ENCODE measurements at places on chromosomes 1 and 21.

GRCh38 chr1:99659755-99660210, 13.9 kb downstream of the PALMD start:
- no peak for DNase-seq

DNA sequence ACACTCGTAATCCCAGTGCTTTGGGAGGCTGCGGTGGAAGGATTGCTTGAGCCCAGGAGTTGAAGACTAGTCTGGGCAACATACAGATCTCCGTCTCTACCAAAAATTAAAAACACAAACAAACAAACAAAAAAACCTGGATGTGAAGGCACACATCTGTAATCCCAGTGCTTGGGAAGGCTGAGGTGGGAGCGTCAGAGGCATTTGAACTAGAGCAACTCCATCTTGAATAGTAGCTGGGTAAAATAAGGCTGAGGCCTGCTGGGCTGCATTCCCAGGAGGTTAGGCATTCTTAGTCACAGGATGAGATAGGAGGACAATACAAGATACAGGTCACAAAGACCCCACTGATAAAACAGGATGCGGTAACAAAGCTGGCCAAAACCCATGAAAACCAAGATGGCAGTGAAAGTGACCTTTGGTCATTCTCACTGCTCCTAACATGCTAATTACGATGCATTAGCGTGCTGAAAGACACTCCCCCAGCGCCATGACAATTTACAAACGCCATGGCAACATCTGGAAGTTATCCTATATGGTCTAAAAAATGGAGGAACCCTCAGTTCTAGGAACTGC, 33.2 kb upstream of the RD3 start:
- no peak for DNase-seq

GRCh38 chr1:229137271-229137670, 133.6 kb upstream of the RAB4A start:
- no peak for DNase-seq

- no peak for DNase-seq
Observed at GRCh38 chr1:104780470-104781078, 1030.9 kb downstream of the AMY1C start.

- DNase-seq = no peak
Observed at GRCh38 chr1:248821641-248822040, 4.1 kb downstream of the SH3BP5L start.

DNA sequence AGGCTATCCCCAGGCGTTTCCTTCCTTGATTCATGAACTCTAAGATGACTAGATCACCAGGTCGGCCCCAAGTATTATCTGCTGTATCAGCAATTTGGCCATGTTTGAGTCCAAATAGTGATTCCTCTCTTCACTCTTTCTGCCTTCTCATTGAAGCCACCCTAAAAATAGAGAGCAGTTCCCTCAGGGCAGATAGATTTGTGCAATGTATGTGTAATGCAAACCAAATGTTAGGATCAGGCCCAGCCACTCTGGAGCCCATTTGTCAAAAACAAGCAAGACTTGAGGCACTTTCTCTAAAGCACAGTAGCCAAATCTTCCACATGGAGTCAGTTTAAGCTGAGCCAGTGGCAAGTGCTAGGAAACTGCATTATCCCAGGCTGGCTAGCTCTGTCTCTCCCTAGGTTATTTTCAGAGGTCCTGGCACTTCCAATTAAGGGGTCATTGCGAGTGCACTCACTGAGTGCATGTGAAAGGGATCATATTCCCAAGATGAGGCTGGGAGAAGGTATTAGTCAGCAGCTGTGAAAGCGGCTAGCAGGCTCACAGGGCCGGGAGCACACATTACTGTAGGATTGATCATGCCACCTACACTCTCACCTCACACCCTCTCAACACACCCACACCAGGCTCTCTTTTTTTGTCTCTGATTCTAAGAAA, 97.9 kb upstream of the RAB3GAP2 start:
- no peak for DNase-seq

DNA sequence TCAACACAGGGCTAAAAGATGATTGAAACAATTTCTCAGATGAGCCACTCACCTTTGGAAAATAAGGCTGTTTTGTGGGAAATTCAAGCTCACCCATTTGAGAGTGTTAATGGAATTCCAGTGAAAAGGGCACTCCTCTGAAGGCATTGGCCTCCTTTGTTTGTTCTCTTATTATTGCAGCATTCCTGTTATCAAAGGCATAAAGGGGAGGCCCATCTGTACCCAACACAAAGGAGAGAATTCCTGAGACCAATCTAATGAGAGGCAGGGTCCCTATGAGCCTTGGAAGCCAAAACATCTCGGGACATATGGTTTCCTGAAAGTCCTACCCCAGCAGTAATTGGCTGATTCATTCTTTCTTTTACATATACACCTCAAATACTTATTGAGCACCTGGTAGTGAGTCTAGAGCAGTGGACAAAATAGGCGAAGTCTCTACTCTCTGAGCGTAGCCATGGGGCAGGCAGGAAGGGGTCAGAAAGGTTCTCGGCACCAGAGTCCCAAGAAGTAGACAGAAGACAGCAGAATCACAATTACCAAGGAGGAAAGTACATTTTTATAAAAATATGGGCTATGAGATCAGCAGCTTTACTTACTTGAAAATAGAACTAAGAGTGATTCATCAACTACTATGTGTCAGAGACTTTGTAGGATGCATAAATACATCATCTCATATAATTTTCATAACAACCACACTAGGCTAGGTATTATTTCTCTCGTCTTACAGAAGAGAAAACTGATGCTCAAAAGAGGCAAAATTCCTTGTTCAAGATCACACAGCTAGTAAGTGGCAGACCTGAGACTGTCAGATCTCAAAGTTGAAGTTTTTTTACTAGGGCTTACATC, 218.7 kb downstream of the DAB1 start:
- no peak for DNase-seq

DNA sequence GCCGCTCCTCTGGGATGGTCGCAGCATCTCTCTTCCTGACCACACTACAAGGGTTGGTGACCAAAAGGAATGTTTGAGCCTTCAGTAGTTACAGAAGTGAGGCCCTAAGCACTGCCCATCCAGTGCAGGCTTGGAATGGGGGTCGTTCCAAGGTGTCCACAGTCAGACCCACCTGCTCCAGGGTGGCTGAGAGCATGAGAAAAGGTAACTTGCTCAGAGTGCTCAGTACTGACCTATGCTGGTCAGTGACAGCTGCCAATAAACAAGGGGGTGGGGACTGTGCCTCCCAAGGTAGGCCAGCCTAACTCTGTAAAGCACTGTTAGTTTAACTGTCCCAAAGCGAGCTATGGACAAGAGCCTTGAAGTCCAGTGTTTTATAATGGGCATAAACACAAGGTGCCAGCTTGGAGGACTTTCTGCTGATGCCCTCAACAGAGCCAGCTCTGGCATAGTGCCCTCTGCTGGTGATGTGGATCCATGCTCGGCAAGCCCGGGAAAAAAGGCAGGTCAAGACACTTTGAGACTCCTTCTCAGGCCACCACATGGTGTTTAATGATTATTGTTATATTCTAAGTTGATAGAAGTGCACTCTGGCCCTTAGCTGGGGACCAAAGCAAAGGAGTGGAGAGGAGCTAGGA, 78.1 kb upstream of the DNAH14 start:
- DNase-seq = peak; percentile 15

GRCh38 chr1:58442114-58442513, 104.4 kb downstream of the OMA1 start:
- DNase-seq = no peak

DNA sequence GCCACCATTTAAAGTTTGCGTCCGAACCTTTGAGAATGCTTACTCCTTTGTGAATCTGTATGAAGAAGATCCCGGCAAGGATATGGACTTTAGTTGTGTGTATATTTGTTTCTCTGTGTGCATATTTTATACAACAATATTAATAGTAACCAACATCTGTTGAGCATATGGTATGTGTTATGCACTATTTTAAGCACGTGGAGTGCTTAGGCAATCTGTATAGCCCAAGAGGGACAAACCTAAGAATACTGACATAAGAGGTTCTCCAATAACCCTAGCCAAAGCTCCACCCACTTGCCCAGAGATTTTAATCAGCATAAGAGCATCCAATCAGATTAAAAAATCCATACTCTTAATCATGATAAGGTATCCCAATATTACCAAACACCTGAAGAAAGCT, 92.7 kb downstream of the MAB21L3 start:
- no peak for DNase-seq

DNA sequence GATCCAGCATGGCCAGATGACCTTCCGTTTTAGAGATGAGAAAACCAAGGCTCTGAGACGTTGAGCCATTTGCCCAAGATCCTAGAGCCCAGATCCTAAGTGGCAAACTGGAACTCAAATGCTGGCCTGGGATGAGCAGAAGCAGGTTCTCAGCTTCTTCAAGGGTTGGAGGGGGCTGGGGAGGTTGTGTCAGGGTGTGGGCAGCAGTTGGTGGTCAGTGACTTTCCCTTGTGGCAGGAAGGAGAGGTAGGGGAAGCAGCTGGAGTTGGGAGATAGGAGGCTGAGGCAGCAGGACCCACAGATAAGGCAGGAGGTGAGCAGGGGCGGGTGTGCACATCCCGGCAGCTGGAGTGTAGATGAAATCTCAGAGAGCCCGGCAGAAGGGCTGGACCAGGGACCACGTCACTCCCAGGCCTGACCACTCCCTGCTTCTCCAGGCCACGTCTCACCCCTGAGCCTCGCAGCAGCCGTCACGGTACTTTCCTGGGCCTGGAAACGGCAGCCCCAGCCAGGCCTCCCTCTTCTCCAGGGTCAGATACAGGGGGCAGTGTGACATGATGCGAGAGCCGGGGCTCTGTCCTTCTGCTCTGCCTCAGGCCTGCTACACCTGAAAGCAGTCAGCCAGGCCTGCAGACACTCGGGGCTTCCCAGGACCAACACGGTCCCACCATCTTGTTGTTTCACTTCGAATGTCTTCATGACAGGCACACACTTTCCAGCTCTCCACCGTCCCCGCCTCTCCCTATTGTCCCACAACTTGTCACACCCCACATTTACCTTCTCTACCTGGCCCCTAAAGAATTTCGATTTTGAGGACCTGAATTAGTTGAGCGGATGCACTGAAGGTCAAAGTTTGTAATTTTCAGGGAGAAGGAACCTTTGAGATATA, 11.5 kb upstream of the LAPTM5 start:
- no peak for DNase-seq

- DNase-seq = no peak
Observed at GRCh38 chr1:25615563-25616094, 962 bp upstream of the MAN1C1 start.

DNA sequence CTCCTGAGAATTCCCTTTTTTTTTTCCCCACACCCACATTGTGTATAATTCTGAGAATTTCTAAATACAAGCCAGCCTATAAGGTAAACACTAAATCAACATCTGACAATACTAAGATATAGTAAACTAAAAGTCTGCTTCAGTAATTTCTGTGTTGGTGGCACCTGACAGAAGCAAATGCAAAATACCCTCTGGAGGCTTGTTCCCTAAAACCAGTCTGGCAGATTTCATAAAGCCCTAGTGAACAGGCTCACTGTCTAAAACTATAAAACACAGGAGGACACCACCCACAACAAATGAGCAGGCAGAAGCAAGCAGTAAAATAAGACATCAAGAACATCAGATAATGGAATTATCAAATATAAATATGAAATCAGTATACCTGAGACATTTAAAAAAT, 11.5 kb downstream of the TRIM33 start:
- DNase-seq = no peak

GRCh38 chr1:21570885-21571284, 61.7 kb downstream of the ALPL start:
- no peak for DNase-seq

- DNase-seq = no peak
Observed at GRCh38 chr1:198598796-198599321, 40.0 kb upstream of the PTPRC start.

GRCh38 chr21:36768496-36768895, 69.6 kb downstream of the SIM2 start:
- DNase-seq = no peak

- DNase-seq = no peak
Observed at GRCh38 chr1:118201524-118201923, 16.5 kb upstream of the SPAG17 start.

- DNase-seq = no peak
Observed at GRCh38 chr1:196545222-196545621, 63.0 kb downstream of the KCNT2 start.

- DNase-seq = no peak
Observed at GRCh38 chr1:199067483-199067882, 428.6 kb downstream of the PTPRC start.

- DNase-seq = no peak
Observed at GRCh38 chr1:201436393-201436792, 14.9 kb upstream of the TNNI1 start.

DNA sequence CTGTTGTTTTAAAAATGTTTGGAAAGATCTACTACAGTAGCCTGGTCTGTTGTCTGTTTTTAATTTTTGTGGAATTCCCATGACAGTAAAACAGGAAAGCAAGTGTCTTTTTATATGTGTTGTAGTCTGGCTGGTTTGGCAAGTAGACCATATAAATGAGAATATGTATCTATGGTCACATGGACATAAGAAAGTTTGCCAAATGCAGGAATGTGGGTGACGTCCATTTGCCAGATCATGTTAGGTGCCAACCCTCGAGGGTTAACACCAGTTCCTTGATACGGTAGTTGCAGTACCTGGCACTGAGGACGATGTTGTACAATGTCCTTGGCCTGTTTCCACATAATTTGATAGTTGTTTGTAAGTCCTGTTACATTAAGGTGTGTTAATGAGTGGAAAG, 6.2 kb downstream of the DAP3 start:
- no peak for DNase-seq

DNA sequence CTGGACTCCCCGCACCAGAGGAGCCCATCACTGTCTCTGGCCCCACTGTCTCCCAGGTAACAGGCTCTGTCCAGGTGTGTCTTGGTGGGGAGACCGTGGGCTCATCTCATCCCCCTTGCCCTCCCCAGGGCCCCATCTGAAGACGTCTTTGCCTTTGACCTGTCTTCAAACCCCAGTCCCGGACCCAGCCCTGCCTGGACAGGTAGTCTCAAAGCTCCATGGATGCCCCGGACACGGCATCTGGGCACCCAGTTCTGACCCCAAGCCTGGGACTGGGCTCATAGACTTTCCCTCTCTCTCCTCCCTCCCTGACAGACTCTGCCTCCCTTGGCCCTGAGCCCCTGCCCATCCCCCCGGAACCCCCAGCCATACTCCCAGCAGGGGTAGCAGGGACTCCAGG, 6.3 kb upstream of the CATSPER4 start:
- no peak for DNase-seq

DNA sequence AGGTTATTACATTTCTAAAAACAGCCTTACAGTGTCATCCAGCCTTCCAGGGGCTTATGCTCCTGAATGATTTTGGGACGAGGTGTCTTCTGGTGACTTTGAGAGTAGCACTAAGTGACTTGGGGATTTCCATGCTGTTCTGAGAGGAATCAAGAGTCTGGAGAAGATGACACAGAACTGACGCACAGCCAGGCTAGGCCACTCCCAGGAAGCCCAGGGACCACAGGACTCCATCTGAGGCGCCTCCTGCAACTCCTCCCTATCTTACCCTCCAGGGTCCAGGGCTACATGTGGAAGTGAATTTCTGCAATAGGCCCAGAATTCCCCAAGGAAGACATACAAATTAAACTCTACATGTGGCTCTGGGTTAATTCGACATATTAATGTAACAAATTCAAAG, 92.5 kb downstream of the SLC25A24 start:
- DNase-seq = peak; percentile 12

- no peak for DNase-seq
Observed at GRCh38 chr1:2318314-2319278, 72.8 kb downstream of the MORN1 start.

- no peak for DNase-seq
Observed at GRCh38 chr1:75870951-75871350, 61.3 kb downstream of the ASB17 start.
